ENCODE measurements at places on chromosomes 7 and 10.

- DNase-seq, result no peak
These were observed 190.0 kb downstream of the FAM107B start for GRCh38 chr10:14584661-14585060.

DNA sequence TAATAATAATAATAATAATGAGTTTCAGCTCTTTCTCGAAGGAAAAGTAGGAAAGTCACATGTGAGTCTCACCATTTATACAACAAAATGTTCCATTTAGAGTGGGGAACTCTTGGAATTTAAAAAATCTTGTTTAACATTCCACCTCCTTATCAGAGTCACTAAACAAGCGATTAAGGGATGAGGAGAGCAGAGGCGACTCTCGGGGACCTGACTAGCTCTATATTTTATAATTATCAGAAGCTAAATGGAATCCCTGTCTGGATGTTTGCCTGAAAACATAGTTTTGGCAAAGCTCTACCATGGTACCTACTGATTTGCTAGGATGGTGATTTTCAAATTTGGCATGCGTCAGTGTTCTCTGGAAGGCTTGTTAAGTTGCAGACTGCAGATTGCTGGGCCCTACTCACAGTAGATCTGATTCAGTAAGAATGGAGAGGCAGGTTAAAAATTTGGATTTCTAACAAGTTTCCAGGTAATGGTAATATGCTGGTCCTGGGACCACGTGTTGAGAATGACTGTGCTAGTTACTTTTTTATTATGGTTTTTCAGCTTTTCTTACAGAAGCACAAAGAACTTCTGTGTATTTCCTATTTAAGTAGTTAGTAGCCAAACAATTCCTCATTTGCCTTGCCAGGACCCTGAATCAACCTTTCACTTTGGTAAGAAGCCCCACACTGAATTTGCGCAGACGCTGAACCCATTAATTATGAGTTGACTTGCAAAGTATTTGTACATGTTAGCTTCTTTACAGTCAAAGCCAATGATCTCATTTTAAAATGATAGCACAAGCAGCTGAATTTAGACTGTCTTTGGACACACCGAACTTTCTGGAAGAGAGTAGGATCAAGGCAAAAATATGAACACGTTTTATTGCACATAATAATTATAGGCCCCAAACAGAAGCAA is 39.5 kb downstream of the CPED1 start:
- peak; percentile 35 for DNase-seq

- DNase-seq, result no peak
These were observed 219.1 kb downstream of the PHTF2 start for GRCh38 chr7:78017591-78018100.

GRCh38 chr7:123710683-123711082 is 38.1 kb downstream of the WASL start:
- DNase-seq, result no peak

DNA sequence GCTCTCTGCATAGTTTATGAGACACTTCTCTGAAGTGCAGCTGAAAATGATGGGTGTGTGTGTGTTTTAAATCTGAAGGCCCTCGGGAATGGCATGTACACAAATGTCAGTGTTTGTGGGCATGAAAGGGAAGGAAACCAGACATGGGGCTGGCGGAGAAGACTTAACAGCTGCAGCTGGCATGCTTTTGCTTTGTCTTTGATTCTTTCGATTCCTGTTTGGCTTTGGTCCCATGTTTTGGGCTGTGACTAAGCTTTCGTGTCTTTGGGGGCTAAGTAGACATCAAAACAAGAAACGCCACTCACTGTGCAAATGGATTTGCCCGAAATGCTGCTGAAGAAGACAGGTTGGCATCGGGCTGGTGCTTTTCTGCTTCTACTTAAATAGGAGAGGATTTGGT is 179.3 kb downstream of the PFKFB3 start:
- peak; percentile 81 for DNase-seq

DNA sequence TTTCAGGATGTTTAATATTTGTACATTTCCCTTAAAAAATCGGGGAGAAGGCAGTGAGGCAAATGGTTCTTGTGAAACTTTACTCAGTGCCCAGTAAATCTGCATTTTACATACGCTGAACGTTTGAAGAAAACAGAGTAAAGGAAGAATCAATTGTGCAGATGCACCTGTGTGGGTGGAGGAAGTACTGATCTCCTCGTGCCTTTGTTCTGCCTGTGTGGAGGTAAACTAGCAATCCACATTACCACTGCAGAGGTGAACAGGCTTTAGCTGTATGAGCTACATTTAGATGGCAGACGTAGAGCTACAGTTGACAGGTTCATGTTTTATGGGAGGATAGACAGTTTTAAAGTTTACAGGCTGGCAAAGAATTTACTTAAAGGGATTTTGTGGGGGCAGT is 62.7 kb upstream of the VIPR2 start:
- no peak for DNase-seq

- no peak for DNase-seq
These were observed 734.4 kb downstream of the PARD3 start for GRCh38 chr10:34080485-34081346.

- DNase-seq, result no peak
These were observed 39.6 kb upstream of the KCND2 start for GRCh38 chr7:120233338-120233737.

- peak; percentile 98 for DNase-seq
These were observed 81.6 kb downstream of the ARHGAP22 start for GRCh38 chr10:48523212-48523819.

- DNase-seq, result peak; percentile 67
These were observed 166.0 kb upstream of the ZNF32 start for GRCh38 chr10:43814663-43815062.

DNA sequence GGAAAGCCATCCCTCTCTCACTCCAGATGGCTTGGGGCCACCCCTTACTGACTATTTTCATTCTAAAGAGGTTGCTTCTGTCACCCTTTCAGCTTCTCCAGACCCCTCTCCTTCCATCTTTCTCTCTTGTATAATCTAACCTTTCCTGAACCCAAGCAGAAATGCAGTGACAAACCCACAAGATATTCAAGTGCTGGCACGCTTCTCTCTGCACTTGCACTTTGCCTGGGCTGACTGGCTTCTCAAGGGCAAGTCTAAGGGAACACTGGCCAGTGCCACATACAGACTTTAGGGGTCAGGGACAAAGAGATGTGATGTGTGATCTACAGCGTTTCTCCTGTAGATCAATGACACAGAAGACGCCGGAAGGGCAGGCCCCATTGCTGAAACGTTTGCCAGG is 150.4 kb upstream of the LANCL2 start:
- peak; percentile 28 for DNase-seq

DNA sequence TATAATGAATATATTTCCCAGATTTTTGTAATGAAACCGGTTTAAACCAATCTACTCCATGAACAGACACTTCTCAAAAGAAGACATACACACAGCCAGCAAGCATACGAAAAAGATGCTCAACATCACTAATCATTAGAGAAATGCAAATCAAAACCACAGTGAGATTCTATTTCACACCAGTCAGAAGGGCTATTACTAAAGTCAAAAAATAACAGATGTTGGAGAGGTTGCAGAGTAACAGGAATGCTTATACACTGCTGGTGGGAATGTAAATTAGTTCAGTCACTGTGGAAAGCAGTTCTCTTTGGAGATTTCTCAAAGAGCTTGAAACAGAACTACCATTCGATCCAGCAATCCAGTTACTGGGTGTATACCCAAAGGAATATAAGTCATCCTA is 240.7 kb downstream of the TSPAN12 start:
- DNase-seq, result no peak

DNA sequence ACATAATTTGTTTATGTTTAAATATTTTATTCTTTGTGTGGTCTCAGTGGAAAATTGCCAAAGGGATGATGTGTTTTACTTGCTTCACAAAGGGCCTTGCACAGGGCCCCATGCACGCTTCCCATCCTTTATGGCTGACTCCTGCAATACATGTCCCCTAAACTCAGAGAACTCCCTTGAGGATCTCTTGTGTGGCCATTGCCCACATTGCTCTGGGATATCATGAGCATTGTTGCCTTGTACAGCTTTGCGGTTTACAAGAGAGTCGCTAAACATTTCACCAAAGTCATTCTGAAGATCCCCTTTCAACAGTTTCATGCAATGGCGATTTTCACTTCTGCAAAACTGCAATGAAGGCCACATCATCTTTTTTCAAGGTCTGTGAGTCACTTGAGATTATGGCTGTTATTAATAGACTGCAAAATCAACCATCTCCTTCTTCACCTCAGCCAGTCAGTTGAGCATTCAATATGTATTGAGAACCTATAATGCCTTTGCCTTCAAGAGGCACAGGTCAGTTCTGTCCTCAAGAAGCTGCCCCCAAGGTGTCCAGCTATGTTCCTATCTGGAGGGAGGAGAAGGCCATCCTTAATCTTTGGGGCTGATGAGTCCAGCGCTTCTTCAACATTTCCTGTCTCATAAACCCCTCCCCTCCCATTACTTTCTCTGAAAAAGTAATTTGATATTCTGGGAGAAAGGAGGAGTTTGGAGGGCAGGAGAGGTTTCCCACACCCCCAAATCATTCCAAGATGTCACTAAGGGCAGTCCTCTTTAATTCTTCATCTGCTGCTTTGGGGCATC is 108.1 kb downstream of the CCDC71L start:
- no peak for DNase-seq

DNA sequence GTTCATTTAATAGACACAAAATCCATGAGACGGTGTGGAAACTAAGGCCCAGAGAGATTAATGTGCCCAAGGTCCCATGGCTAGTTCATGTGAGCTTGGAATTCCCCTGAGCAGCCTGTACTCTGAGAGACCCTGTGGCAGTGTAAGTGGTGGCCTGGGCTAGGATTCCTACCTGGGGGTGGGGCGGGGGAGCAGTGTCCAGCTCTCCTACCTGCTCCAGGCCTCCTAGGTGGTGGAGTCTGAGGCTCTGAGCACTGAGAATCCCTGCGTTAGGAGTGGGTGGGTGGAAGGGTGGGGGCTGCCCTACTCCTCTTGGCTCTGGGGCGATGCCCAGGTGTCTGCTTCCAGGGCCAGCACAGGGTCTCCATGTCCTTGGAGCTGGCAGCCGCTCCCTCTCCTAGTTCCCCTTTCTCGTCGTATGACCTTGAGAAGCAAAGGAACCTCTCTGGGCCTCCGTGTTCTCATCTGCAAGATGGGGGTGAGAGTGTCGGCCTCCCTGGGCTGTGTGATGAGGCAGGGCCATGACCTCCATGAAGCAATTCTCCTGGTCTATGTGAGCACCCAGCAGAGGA is 2.5 kb downstream of the SNCG start:
- DNase-seq, result no peak

GRCh38 chr7:39621784-39622411 is 1.5 kb upstream of the RALA start:
- DNase-seq, result no peak

DNA sequence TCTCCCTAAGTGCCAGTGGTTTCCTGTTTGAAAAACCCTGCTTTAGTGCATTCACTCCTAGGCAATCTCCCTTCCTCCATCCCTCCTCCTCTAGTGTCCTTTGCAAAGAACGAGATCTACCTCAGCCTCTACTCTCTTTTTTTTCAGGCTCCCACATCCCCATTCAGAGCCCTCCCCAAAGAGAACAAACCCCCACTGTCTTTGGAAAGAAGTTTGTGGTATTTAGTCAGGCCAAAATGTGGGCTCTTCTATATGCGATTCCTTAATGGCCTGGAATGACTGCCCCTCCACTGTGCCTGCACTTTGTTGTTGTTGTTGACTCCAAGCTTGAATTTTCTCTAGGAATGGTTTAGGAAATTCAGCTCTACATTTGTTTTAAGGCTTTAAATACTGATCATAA is 36.3 kb downstream of the PALS2 start:
- no peak for DNase-seq

GRCh38 chr7:121083790-121084251 is 95.3 kb downstream of the CPED1 start:
- DNase-seq, result peak; percentile 63

- DNase-seq, result no peak
These were observed 131.7 kb downstream of the DPP6 start for GRCh38 chr7:154183946-154184345.

DNA sequence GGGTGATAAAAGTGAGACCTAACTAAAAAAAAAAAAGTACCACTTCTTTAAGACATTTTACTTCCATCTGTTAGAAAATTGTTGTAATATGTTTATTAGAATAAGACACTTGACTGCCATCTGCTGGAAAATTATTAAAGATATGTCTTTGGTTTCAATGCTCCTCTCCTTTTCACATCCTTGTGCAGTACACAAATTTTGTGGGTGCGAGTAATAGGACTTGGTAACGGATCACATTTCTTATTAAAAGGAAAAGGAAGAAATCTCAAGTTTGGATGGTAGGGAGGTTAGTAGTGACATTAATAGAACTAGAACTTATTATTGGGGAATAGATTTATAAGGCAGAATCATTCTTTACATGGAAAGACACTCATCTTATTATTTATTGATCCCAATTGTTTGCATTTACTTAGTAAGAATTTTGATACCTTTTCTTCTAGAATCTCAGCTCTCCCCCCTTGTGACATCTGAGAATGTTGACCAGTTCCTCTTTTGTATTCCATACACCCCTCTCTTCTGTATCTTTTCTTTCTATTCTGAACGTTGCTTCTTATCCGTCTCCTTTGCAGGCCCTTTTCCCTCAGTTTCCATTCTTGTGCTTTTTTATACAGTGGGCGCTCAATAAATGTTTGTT is 43.0 kb upstream of the RPA3 start:
- peak; percentile 59 for DNase-seq

GRCh38 chr7:91620827-91621226 is 259.7 kb downstream of the MTERF1 start:
- no peak for DNase-seq

DNA sequence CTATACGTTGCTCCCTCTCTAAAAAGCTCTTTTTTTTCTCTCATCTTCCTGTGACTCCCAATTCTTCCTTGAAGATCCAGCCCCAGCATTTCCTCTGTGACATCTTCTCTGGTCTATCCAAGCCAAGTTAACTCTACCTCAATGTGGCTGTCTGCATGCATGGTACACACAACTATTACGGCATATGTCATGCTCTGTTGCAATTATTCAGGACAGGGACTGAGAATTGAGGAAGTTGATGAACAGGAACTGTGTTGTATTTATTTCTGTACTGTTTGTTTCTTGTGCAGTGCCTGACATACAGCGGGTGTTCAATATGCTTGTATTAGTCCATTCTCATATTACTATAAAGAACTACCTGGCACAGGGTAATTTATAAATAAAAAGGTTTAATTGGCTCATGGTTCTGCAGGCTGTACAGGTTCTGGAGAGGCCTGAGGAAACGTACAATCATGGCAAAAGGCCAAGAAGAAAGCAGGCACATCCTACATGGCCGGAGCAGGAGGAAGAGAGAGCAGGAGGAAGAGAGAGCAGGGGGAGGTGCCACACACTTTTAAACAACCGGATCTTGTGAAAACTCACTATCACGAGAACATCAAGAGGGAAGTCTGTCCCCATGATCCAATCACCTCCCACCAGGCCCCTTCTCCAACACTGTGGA is 6.3 kb downstream of the TRPV5 start:
- no peak for DNase-seq

- DNase-seq, result no peak
These were observed 700.9 kb downstream of the GRID1 start for GRCh38 chr10:85665681-85666080.

- peak; percentile 35 for DNase-seq
These were observed 74.8 kb upstream of the GPR37 start for GRCh38 chr7:124840435-124840834.

DNA sequence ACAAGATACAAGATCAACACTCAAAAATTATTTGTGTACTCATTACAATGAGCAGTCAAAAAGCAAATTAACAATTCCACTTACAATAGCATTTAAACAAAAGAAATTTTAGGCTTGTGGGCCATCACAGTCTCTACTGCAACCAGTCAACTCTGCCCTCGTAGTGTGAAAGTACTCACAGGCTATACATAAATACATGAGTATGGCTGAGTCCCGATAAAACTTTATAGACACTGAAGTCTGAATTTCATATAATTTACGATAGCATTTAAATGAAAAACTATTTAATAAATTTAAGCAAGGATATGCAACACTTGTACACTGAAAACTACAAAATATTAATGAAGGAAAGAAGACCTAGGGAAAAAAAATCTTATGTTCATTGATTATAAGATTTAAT is 90.1 kb downstream of the ZNF33B start:
- no peak for DNase-seq

All from fibroblast of lung (primary cell).